ENCODE measurements at places on chromosomes 7 and 10.

- DNase-seq: no peak
Measured at GRCh38 chr10:89692416-89692815, 9.0 kb upstream of the KIF20B start.

DNA sequence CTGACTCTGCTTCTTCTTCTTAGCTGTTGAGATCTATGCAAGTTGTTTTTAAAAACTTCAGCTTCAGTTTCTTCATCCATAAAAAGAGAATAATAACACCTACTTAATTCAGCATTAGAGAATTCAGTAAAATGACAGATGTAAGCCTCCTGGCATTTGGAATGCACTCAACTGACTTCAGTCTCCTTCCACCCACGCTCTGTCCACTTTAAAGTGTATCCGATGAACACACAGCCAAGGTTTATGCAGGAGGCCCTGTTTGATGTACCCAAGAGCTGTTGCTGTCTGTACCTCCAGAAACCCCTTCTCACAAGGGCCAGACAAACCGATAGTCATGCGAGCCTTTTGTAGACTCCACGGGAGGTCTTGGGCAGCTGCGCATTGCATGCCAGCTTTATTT, 27.1 kb upstream of the SLC35B4 start:
- no peak for DNase-seq

- DNase-seq: no peak
Measured at GRCh38 chr10:60144099-60144498, 237.7 kb upstream of the CCDC6 start.

GRCh38 chr10:50419091-50419490, 167.8 kb upstream of the ASAH2 start:
- DNase-seq: no peak

GRCh38 chr7:33191340-33191739, 62.0 kb downstream of the BBS9 start:
- DNase-seq: no peak

- no peak for DNase-seq
Measured at GRCh38 chr7:99002148-99002826, 124.0 kb downstream of the TRRAP start.

DNA sequence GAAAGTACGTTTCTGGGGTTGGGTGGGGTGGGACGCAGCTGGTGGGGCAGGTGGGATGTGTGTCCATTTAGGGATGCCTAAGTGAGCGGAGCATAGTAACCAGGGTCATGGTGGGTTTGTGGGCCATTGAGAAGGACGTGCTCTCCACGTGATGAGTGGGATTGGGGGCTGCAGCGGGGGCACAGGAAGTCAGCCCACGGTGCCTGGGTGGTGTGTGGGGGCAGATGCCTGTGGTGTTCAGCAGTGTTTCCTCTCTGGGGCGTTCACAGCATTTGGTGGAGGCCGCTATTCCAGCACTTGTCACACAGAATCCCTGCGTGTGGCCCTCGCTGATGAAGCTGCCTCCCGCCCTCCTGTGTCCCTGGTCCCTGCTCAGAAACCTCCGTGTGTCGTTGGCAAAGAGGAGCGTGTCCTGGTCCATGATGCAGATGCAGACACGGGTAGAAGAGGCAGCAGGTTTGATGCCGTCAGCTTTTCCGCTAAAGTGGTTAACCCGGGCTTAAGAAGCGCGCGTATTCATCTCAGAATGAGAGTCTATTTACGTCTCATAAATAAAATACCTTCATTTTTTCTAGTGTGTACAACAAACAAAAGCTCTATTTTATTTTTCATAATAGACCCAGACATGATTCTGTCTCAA, 274.2 kb downstream of the ADARB2 start:
- no peak for DNase-seq

GRCh38 chr7:151652111-151652510, 132.4 kb upstream of the RHEB start:
- DNase-seq: no peak

DNA sequence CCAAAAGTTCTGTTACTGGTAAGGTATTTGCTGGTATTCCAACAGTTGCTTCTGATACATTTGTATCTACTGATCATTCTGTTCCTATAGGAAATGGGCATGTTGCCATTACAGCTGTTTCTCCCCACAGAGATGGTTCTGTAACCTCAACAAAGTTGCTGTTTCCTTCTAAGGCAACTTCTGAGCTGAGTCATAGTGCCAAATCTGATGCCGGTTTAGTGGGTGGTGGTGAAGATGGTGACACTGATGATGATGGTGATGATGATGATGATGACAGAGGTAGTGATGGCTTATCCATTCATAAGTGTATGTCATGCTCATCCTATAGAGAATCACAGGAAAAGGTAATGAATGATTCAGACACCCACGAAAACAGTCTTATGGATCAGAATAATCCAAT, 131.0 kb downstream of the AASS start:
- no peak for DNase-seq

GRCh38 chr7:27420702-27421101, 178.1 kb downstream of the EVX1 start:
- DNase-seq: no peak

GRCh38 chr10:86085136-86085535, 281.5 kb downstream of the GRID1 start:
- no peak for DNase-seq

DNA sequence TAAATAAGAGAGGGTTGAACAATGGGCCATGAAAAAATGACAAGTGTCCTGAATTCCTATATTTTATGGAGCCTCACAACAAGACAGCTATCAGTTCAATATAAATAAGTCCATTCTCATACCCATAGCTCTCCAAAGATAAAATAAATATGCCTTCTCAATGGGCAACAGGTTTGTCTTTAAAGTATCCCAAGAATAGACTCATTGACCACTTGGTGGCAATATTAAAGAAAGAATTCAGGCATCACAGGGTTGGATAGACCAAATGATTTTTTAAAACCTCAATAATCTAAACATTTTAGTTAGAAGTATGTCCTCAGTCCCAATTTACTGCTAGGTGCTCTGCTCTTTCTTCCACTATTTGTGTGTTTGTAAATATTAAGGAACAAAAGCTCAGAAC, 165.1 kb upstream of the WNT16 start:
- DNase-seq: no peak

DNA sequence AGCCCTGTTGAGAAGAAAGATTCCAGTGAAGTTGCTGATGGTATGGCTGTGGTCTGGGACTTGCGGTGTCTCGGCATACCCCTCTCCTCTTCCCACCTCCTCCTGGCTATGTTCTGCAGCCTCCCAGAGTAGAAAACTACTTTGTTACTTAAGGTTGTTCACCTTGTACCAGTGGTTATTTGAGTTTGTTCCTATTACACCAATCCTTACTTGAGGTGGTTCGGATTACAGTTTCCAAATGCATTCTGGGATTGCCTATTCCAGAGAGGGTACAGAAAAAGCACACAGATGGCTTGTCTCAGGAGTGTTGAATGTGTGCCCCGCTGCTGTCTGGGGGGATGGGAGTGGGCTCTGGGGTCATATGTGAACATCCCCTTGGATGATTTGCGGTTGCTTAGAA, 6.8 kb upstream of the ZNF783 start:
- no peak for DNase-seq

GRCh38 chr10:59705931-59706330, 3.7 kb downstream of the SLC16A9 start:
- DNase-seq: no peak

Measured in KBM-7 (cell line).